ENCODE measurements at places on chromosomes 2 and 18.

DNA sequence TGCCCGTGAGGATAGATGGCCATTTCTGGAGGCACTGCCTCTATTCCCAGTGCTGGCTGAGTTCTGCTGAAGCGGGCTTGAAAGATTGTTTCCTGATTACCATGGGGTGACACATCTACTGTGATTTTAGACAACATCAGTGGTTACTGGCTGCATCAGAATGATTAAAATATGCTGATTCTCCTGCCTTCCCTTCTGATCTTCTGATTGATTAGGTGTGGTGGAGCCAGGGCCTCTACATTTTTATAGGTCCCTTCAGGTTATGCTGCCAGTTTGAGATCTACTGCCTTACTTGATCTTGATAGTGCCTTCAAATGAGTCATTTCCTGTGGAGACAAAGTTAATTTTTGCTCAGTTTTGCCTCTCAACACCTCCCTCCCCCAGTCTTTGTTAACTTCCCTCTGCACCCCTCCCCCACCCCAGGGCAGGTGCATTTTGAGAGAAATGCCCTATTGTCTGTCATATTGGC, 31.6 kb upstream of the SNORC start:
- peak; percentile 38 for DNase-seq

GRCh38 chr18:9628984-9629383, 14.6 kb upstream of the PPP4R1 start:
- no peak for DNase-seq

DNA sequence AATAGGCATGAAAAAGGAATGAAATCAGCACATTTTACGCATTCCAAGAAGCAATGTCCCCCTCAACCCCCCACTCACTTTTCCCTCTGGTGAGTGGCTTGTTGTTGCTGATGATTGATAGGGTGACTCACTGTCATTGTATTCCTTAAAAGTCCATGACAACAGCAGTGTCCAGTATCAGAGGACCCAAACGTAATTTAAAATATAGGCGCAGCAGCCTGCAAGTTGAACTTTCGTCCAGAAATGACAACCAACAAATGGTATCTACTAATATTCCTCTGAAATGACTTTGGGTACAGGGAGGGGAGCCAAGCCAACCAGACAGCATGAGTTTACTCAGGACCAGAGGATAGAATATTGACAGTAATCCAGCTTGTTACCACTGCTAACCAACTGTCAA, 182.9 kb upstream of the SIX3 start:
- no peak for DNase-seq

DNA sequence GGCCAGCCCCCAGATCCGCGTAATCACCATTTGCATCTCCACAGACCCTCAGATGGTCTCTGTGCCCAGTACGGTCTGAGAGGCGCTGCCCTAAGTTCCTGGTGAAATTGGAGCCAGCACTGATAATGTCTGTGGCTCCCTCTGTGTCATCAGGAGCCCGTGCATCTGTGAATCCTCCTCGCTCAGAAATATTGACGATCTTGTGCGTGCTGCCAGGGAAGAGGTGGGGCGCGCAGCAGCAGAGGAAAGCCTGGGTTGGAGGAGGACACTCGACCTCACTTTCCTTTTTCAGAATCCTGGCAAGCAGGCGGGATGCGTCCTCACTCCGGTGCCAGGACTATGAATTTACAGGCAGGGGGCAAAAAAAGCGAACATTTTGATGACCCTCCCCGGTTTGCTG, 686.1 kb upstream of the SALL3 start:
- no peak for DNase-seq

DNA sequence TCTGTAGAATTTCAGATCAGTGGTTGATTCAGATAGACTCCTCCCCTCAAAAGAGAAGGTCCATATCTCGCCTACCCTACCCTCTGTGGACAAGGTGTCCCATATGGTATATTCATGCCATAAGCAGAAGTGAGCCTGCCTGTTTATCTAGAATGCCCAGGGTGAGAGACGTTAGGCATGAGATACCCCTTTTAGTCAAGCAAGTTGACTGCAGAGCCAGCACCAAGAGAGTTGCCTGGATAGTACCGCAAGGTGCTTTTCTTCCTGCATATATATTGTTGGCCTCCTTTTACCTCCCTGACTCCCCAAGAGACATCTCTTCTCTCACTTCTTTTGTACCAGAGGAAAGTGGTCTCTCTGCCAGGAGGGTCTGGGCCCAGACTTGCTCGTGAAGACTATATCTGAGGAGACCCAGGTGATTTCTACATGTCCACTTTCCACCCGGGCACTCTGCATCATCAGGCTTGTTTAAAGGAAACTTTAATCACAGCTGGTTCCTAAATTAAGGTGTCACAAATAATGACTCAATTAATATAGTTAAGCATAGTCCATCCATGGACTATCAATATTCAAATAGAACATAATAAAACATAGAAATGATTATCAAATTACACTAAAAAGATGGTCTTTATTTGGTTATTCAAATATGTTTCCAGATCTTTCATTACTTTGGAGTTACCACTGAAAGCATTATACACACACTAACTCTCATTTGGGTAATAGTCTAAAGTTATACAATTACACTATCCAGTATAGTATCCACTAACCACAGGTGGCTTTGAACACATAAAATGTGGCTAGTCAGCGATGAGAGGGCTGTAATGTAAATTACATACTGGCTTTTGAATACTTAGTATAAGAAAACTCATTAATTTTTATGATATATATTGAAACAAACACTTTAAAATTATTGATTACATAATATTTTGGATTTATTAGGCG, 4.1 kb downstream of the ITGA4 start:
- no peak for DNase-seq

DNA sequence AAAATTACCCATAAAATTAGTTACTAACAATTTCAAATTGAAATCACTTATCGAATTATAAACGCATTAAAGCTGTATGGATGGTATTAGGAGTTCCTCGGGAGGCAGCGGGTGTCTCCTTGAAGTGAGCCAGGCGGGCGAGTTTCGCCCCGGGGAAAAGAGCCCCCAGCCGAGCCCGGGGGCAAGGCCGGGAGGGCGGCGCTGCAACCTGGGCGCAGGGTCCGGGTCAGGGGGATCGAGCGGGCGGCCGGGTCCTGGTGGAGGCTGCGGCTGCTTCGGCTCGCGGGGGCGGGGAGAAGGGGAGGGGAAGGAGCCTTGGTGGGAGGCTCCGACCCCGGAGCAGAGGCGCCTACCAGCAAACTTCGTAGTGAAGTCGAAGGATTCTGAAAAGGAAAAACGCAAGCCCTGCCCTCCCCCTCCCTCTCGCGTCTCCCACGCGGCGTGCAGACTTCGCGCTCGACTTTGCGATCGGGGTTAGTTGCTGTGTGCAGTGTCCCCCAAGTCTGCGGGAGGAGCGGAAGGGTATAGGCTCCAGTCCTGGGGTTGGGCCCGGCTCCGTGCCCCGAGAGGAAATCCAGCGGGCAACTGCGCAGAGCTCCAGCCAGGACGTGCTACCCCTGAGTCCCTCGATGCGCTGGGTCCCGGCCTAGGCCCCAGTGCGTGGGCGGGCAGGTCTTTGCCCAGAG, 140.8 kb downstream of the MEIS1 start:
- DNase-seq, result no peak

GRCh38 chr2:71453404-71454220, at the start of gene DYSF:
Gene DYSF (plus strand): TSS chr2:71453561.
- DNase-seq, result no peak

DNA sequence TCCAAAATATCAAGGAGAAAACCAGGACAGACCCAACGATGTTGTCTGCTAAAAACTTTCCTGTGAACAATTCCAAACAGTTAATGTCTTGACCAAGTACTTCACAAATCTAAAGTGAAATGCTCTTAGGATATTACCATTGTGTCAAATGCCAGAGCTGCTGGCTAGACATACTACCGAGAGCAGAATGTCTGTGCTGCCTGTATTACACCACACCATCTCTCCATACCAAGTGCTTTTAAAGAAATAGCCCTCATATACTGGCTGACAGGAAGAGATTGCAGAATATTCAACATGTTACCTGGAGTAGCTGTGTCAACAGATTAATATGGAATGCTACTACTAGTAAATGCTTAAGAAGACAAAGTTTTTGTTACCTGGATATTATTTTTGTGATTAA, 18.6 kb downstream of the IAH1 start:
- no peak for DNase-seq
